ENCODE measurements at places on chromosomes 6 and 20.

GRCh38 chr20:6704132-6704861 is 63.2 kb upstream of the BMP2 start:
- no peak for DNase-seq
- H3K4me3 ChIP-seq, result no peak overlapping the region
- H3K27me3 ChIP-seq, result no peaks in the 10 kb centered on the region
- peaks cover 23% of the 10 kb centered on the region for H3K4me1 ChIP-seq

DNA sequence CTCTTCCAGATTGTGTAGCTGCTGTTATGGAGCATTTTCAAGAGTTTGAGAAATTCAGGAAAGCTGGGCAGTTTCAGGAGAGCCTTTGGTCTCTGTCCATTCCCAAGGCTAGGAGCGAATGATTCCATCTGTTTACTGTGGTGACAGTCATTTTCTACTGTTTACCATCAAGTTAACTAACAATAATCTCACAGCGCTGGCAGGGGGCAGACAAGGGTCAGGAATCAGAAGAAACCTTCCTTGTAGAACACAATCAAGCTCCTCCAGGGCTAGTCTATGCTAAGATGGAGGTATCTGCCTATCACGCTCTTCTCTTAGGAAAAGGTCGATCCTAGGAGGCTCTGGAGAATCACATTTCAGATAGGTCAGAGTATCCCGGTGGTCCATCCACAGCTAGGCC is 293.9 kb downstream of the KIF16B start:
- H3K4me3 ChIP-seq, result no peak overlapping the region
- H3K4me1 ChIP-seq, result no peaks in the 10 kb centered on the region
- no peak for DNase-seq
- H3K27me3 ChIP-seq, result no peaks in the 10 kb centered on the region
- no peak overlapping the region for H3K27ac ChIP-seq

- peaks cover 80% of the 10 kb centered on the region for H3K4me1 ChIP-seq
- H3K27me3 ChIP-seq, result no peaks in the 10 kb centered on the region
- peak overlapping the region; percentile 24 for H3K27ac ChIP-seq
- H3K36me3 ChIP-seq, result no peaks in the 10 kb centered on the region
- H3K4me3 ChIP-seq, result no peak overlapping the region
Observed at GRCh38 chr6:7170117-7170732, 62.5 kb downstream of the RREB1 start.

GRCh38 chr6:12148317-12148801 is 136.2 kb downstream of the HIVEP1 start:
- peaks cover 16% of the 10 kb centered on the region for H3K4me1 ChIP-seq
- H3K27me3 ChIP-seq, result no peaks in the 10 kb centered on the region

- H3K27me3 ChIP-seq, result no peaks in the 10 kb centered on the region
- H3K4me3 ChIP-seq, result no peak overlapping the region
- H3K36me3 ChIP-seq, result peaks cover 95% of the 10 kb centered on the region
- peak; percentile 26 for DNase-seq
Observed at GRCh38 chr20:25279403-25279802, 31.5 kb downstream of the PYGB start.

- no peak overlapping the region for H3K27ac ChIP-seq
- H3K4me1 ChIP-seq, result no peaks in the 10 kb centered on the region
- H3K36me3 ChIP-seq, result no peaks in the 10 kb centered on the region
- DNase-seq, result no peak
Observed at GRCh38 chr6:47677381-47678100, 20.8 kb upstream of the ADGRF4 start.

- H3K36me3 ChIP-seq, result no peaks in the 10 kb centered on the region
- H3K4me1 ChIP-seq, result peaks cover 10% of the 10 kb centered on the region
- H3K27me3 ChIP-seq, result no peaks in the 10 kb centered on the region
- DNase-seq, result no peak
Observed at GRCh38 chr6:34547701-34548644, 8.2 kb downstream of the SPDEF start.

DNA sequence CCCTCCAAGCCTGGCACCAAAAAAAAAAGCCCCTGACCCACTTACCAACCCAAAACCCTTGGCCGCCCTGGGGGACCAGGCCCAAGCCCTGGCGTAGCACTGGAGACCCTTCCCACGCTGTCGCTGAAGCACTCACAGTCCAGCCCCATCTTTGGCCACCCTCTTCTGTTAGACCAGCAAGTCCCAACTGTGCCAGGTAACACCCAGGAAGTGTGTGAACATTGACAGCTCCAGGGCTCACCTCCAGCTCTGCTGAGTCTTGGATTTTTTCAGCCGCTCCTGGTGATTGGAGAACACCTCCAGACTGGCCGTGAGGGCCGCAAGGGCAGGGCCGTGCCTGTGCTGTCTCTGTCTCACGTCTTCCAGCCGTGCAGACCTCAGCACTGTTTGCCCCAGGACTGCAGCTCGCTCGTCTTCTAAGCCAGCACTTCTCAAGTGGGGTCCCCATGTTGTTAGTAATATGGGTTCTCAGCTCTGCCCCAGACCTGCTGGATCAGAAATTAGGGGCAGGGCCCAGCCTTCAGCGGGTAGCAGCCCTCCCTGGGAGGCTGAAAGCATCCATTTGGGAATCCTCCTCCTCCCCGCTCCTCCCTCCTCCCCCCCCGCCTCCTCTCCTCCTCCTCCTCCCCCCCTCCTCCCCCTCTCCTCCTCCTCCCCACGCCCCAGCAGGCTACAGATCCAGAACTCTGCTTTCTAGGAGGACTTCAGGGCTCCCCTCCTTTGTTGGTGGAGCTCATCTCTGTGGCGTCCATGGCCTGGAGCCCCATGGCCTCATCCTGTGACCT is 18.1 kb downstream of the NPEPL1 start:
- no peaks in the 10 kb centered on the region for H3K27me3 ChIP-seq
- peak; percentile 70 for DNase-seq
- H3K27ac ChIP-seq, result no peak overlapping the region
- H3K36me3 ChIP-seq, result peaks cover 60% of the 10 kb centered on the region
- H3K4me3 ChIP-seq, result no peak overlapping the region

DNA sequence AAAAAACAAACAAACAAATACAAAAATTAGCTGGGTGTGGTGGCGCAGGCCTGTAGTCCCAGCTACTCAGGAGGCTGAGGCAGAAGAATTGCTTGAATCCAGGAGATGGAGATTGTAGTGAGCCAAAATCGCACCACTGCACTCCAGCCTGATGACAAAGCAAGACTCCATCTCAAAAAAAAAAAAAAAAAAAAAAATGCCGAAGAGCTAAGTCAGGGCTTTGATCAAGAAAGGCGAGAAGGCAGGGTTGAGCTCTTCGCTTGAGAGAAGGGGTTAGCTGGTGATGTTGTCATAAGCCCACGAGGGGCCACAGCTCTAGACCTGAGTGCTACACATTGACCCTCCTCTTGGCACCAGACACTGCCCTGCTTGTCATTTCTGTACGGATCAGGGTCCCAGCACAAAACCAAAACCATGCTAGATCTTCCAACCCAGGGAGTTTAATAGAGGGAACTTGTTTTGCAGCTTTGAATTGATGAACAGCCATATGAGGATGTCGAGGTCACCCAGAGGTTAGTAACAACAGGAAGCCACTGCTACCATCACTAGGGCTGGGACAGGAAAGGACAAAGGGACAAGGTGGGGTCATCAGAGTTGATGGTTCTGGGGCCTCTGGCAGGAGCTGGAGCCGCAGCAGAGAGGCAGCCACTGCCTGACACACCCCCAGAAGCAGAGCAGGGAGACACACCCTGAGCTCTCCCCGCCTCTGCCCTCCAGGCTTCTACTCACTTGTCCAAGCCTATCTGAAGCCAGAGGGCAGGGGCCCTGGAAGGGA is 122.7 kb downstream of the SNX5 start:
- H3K27ac ChIP-seq, result no peak overlapping the region
- DNase-seq, result no peak
- H3K4me3 ChIP-seq, result no peak overlapping the region

Measured in suprapubic skin (tissue), 4 donors.